Thoracic aorta (tissue), 2 donors: ENCODE measurements at places on chromosomes 7 and 10. TPM values are rescaled to one million over a fixed set of nuclear protein-coding genes. Genes with fewer than 3 reads are reported as not detected.

DNA sequence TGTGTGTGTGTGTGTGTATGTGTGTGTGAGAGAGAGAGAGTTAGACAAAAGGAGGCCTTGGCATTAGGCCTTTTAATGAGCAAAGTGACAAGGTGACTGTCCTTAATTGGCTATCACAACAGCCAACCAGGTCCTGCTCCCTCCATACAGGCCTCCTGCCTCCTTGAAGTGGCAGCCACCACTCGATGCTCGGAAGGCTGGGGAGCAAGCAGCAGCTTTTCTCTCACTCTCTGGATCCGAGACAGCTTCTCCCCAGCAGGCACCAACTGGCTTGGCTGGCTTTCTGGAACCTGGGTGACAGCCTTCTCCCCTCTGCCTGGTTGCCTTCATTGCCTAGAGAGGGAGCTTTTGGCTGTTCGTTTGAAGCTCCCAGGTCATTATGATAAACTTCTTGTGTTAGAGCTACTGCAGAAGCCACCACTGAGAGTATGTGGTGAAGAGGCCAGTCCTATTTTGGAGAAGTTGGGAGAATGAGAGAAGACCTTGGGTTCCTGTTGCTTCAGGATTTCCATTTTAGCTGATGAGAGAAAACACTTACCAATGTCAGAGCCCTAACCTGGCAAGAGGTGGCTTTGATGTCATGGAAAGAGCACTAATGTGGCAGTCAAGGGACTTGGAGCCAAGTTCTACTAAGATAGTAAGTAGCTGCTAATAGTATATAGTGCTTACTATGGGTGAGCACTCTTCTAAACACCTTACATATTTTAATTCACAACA, 37.6 kb downstream of the RPS24 start:
- no peak for DNase-seq
- H3K27me3 ChIP-seq, result no peaks in the 10 kb centered on the region
- H3K36me3 ChIP-seq, result no peaks in the 10 kb centered on the region
- no peak overlapping the region for H3K4me3 ChIP-seq
- H3K4me1 ChIP-seq, result no peaks in the 10 kb centered on the region
- H3K27ac ChIP-seq, result no peak overlapping the region

- H3K27ac ChIP-seq, result peak overlapping the region; percentile 21
- no peak for DNase-seq
- no peaks in the 10 kb centered on the region for H3K27me3 ChIP-seq
- no peaks in the 10 kb centered on the region for H3K36me3 ChIP-seq
These were observed 453 bp downstream of the SFMBT2 start for GRCh38 chr10:7410301-7410861.

Gene ST8SIA6
- 1.5 TPM for total RNA-seq

DNA sequence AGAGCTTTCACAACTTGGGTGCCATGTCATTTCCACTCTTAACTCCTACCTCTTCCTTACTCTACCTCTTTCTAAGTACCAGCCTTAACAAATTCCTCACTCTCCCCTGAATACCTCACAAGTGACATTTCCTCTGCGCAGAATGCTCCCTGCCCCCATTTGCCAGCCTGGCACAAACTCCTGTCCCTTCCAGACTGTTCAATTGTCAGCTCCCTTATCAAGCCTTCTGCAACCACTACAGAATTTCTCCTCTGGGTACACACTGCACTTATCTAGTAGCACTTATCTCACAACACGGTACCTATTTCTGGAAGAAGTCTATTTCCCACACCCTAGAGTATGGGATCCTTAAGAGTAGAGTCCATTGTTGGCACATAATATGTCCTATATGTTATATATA, 39.1 kb upstream of the ANAPC16 start:
- H3K27ac ChIP-seq, result no peak overlapping the region
- no peak overlapping the region for H3K4me3 ChIP-seq
- peaks cover 13% of the 10 kb centered on the region for H3K4me1 ChIP-seq
- H3K36me3 ChIP-seq, result no peaks in the 10 kb centered on the region
- no peaks in the 10 kb centered on the region for H3K27me3 ChIP-seq

Gene BTBD16
- not detected for total RNA-seq

DNA sequence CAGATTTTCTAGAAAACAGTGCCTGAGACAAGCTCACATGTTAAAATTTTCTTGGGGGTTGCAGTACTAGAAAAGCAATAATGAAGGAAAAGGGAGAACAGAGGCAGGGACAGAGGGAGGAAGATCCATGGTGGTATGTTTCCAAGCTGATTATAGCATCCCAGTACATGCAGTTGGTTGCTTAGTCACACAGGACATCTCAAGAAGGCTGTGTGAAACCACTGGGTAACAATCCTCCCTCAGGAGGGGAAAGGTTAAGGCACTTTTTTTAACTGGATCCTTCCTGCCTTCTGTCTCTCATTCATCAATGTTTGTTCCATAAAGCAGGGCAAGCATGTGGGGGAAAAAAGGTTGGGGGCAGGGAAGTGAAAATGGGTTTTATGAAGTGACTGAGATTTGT, 6.1 kb upstream of the IMMP2L start:
- no peak overlapping the region for H3K4me3 ChIP-seq
- no peak for DNase-seq
- no peaks in the 10 kb centered on the region for H3K27me3 ChIP-seq
- no peaks in the 10 kb centered on the region for H3K36me3 ChIP-seq

Gene ANKRD61
- total RNA-seq, result not detected

GRCh38 chr10:43229208-43230061, 37.4 kb downstream of the RASGEF1A start:
- DNase-seq, result no peak
- H3K4me3 ChIP-seq, result peak overlapping the region; percentile 55
- H3K4me1 ChIP-seq, result no peaks in the 10 kb centered on the region
- no peaks in the 10 kb centered on the region for H3K27me3 ChIP-seq
- no peaks in the 10 kb centered on the region for H3K36me3 ChIP-seq

Gene KCNH2
- total RNA-seq, result not detected

GRCh38 chr7:52715701-52716100, 319.7 kb upstream of the POM121L12 start:
- H3K4me3 ChIP-seq, result no peak overlapping the region
- H3K36me3 ChIP-seq, result no peaks in the 10 kb centered on the region
- H3K4me1 ChIP-seq, result no peaks in the 10 kb centered on the region

- H3K27ac ChIP-seq, result peak overlapping the region; percentile 61
- no peak for DNase-seq
- H3K27me3 ChIP-seq, result no peaks in the 10 kb centered on the region
These were observed 349.9 kb upstream of the NFE2L3 start for GRCh38 chr7:25802057-25802456.

Gene CD36
- 68.6 TPM for total RNA-seq

Gene GPR15LG
- not detected for total RNA-seq

Gene NUTM2D
- 11.8 TPM for total RNA-seq

- H3K4me3 ChIP-seq, result peak overlapping the region; percentile 53
- H3K36me3 ChIP-seq, result no peaks in the 10 kb centered on the region
- no peaks in the 10 kb centered on the region for H3K27me3 ChIP-seq
- peaks cover 64% of the 10 kb centered on the region for H3K4me1 ChIP-seq
These were observed 21.0 kb downstream of the LRRC17 start for GRCh38 chr7:102933763-102934162.

DNA sequence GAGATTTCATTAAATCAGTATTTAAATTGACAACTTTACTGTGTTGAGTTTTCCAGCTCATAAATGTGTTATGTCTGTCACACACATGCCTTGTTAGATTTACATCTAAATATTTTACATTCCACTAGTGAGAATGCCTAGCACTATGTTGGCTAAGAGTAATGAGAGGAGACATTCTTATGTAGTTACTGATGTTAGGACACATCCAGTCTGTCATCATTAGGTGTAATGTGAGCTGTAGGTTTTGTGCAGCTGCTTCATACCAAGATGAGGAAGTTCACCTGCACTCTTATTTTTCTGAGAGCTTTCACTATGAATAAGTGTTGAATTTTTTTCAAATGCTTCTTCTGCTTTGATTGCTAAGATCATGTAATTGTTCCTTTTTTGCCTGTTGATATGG, 218.0 kb upstream of the IGFBP3 start:
- no peaks in the 10 kb centered on the region for H3K36me3 ChIP-seq
- no peaks in the 10 kb centered on the region for H3K4me1 ChIP-seq
- no peak overlapping the region for H3K27ac ChIP-seq
- H3K4me3 ChIP-seq, result no peak overlapping the region
- DNase-seq, result no peak
- H3K27me3 ChIP-seq, result no peaks in the 10 kb centered on the region

DNA sequence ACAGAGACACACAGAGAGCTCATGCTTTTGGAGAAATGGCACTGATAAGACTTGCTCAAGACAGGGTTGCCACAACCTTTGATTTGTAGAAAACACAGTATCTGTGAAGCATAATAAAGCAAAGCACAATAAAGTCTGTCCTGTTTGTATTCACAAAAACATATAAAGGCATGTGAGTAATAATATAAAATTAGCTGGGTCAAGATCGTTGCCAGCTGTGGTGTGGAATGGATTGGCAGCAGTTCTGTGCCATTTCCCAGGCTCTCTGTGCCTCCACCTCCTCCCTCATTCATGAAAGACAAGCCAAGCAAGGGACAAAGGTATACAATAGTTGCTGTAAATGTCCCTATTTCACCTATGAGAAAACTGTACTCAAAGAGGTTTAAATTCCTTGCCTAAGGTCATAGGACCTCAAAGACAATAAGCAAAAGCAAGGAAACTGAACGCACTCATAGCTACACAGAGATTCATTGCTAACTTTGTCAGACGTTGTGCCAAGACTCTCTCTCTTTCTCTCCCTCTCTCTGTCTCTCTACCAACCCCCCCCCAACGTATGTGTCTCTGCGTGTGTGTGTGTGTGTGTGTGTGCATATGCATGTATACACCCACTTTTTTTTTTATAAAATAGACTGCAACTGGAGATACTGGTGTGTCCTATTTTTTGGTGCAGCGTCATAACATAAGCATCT, 31.8 kb downstream of the CHST3 start:
- peaks cover 83% of the 10 kb centered on the region for H3K4me1 ChIP-seq
- DNase-seq, result no peak
- H3K27ac ChIP-seq, result peak overlapping the region; percentile 35
- no peak overlapping the region for H3K4me3 ChIP-seq
- H3K36me3 ChIP-seq, result no peaks in the 10 kb centered on the region

Gene PRPS1L1
- total RNA-seq, result not detected

Gene IRF5
- total RNA-seq, result 25.0 TPM

Gene SLC26A5
- not detected for total RNA-seq

DNA sequence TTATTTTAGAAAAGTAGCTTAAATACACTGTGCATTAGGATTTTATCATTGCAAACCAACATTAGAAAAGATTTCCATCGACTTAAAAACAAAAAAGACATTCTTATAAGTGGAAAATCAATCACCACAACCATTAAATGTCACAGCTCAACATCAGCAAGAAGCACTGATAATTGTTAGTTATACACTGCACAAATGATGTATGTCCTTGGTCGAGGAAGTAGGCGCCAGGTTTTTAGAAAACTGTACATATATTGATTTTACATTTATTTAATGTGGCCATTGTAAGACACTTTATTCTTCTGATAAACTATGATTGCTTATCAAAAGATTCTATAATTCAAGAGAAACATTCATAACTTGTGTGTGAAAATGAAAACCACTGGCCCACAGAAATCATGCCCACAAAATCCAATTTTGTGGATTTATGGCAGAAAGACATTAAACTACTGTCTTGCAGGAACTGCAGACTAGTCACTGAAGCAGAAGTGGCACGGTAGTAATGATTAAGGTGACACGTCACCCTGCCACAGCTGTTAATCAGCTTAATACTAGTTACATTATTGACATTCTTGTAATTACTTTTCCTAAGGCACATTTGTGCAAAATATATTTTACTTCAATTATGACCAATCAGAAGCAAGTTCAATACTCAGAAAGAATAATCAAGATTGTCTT, 79.4 kb downstream of the VPS41 start:
- H3K4me1 ChIP-seq, result peaks cover 27% of the 10 kb centered on the region
- no peak for DNase-seq
- H3K4me3 ChIP-seq, result no peak overlapping the region
- H3K36me3 ChIP-seq, result no peaks in the 10 kb centered on the region

- no peak overlapping the region for H3K27ac ChIP-seq
- no peak overlapping the region for H3K4me3 ChIP-seq
- no peaks in the 10 kb centered on the region for H3K36me3 ChIP-seq
- H3K27me3 ChIP-seq, result no peaks in the 10 kb centered on the region
- H3K4me1 ChIP-seq, result no peaks in the 10 kb centered on the region
- no peak for DNase-seq
These were observed 280.9 kb upstream of the AKR1E2 start for GRCh38 chr10:4545062-4545461.

GRCh38 chr7:40135317-40135610, 459 bp downstream of the SUGCT start:
- H3K4me1 ChIP-seq, result peaks cover 19% of the 10 kb centered on the region
- no peaks in the 10 kb centered on the region for H3K36me3 ChIP-seq
- no peaks in the 10 kb centered on the region for H3K27me3 ChIP-seq
- H3K4me3 ChIP-seq, result peak overlapping the region; percentile 83
- DNase-seq, result no peak

- H3K27me3 ChIP-seq, result no peaks in the 10 kb centered on the region
- no peaks in the 10 kb centered on the region for H3K4me1 ChIP-seq
- H3K27ac ChIP-seq, result no peak overlapping the region
- no peak for DNase-seq
These were observed 31.9 kb upstream of the CBLL1 start for GRCh38 chr7:107712025-107712424.

- no peak for DNase-seq
- H3K27me3 ChIP-seq, result no peaks in the 10 kb centered on the region
- H3K4me1 ChIP-seq, result no peaks in the 10 kb centered on the region
- no peak overlapping the region for H3K27ac ChIP-seq
- H3K36me3 ChIP-seq, result no peaks in the 10 kb centered on the region
These were observed 619.3 kb upstream of the ADARB2 start for GRCh38 chr10:2356670-2357069.

GRCh38 chr7:22895140-22895827, 72.6 kb upstream of the TOMM7 start:
- no peak for DNase-seq
- H3K27me3 ChIP-seq, result no peaks in the 10 kb centered on the region
- H3K27ac ChIP-seq, result no peak overlapping the region

- no peak for DNase-seq
- no peaks in the 10 kb centered on the region for H3K4me1 ChIP-seq
- H3K27ac ChIP-seq, result no peak overlapping the region
- H3K36me3 ChIP-seq, result no peaks in the 10 kb centered on the region
- H3K27me3 ChIP-seq, result no peaks in the 10 kb centered on the region
These were observed 68.8 kb downstream of the OSBPL3 start for GRCh38 chr7:24911213-24911603.

- no peak overlapping the region for H3K4me3 ChIP-seq
- H3K36me3 ChIP-seq, result peaks cover 11% of the 10 kb centered on the region
These were observed 18.1 kb downstream of the NOC3L start for GRCh38 chr10:94344522-94345122.

DNA sequence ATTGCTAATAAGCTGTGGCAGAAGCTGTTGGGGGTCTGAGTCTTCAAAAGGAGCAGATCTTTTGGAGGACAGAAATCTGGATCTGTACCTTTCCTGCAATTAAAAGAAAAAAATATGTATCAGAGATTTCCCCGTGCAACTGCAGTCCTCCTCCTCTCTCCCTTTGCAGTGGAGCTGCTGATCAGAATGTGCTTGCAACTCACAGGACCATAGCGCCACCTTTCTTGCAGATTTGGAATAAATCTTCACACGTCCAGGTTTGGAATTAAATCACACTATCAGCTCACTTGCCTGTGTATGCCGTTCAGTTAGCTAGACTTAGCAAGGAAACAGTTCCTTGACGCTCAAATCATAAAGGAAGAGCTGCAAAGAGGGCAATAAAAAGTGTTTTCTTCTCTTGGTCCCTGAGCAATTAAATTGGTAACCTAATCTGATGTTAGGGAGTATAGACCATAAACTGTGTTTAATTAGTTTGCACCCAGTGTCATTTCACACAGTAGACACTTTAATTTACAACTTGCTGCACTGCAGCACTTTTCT, 77.4 kb downstream of the PON1 start:
- no peak overlapping the region for H3K27ac ChIP-seq
- H3K27me3 ChIP-seq, result no peaks in the 10 kb centered on the region
- H3K4me1 ChIP-seq, result no peaks in the 10 kb centered on the region
- no peaks in the 10 kb centered on the region for H3K36me3 ChIP-seq
- no peak for DNase-seq

Gene RAMP3
- 123 TPM for total RNA-seq
